Stimulated activated CD8-positive, alpha-beta memory T cell treated with anti-CD3 and anti-CD28 coated beads, Interleukin-7, amount 100 ng/mL, for 24 hours (primary cell): ENCODE measurements at places on chromosomes 4 and X.

GRCh38 chrX:136220540-136220939, 30.7 kb downstream of the MAP7D3 start:
- DNase-seq: no peak

DNA sequence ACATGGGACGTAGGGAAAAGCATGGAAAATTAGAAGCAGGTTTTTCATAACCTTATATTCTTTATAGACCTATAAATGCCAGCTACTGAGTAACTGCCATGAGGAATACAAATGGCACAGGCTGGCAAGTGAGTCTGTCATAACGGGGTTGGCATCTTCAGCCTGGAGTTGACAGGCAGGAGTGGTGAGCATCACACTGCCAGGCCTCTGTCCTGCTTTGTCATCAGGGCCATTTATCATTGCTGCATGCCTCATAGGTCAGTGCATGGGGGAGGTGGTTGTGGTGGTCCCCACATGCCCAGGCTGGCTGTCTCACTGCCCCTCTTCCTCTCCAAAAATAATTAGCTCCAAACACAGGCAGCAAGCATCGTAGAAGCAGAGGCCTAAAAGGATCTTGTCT, 72.5 kb downstream of the LNX1 start:
- no peak for DNase-seq

GRCh38 chr4:37770016-37770415, 56.5 kb upstream of the PGM2 start:
- DNase-seq: no peak

DNA sequence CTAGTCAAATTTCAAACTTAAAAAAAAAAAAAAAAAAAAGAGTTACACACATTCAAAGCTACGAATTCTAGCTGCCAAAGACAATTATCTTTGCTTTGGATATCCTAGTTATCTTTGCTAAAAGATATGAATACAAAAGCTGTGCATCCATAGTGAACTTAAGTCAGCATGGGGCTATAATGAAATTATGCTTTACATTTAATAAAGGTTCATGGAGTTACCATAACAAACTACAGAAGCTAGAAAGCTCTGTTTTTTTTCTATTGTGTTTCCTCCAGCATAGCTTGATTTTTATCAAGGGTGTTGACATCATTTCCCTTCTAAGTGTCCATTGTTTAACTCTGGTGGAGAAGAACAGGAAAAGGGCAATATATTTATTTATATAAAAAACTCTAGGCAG, 234.1 kb downstream of the ANKRD50 start:
- no peak for DNase-seq

DNA sequence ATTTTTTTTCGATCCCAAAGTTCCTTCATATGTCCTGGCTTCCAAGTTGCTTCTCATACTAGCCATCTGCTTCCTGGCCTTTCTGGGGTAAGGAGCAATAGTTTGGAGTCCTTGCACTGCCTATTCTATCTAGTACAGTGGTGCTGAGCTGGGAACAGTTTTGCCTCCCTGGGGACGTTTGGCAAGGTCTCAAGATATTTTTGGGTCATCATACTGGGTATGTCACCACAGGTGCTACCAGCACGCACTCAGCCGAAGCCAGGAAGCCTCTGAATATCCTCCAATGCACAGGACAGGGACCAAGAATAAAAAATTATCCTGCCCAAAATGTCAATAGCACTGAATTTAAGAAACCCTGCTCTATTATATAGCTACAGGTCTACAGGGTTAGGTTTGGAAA, 35.4 kb upstream of the TMSB15B start:
- no peak for DNase-seq

DNA sequence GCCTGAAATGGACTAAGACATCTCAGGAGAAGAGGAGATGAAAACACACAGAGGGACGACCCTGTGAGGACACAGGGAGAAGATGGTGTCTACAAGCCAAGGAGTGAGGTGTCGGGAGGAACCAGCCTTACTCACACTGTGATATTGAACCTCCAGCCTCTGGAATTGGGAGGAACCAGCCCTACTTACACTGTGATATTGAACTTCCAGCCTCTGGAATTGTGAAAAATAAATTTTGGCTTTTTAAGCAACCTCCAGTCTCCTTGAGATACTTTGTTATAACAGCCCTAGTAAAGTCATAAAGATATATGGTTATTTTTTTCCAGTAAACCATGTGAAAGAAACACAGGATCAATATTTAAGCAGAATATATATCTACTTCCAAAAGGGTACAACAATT, 76.5 kb downstream of the DHRSX start:
- DNase-seq: no peak

DNA sequence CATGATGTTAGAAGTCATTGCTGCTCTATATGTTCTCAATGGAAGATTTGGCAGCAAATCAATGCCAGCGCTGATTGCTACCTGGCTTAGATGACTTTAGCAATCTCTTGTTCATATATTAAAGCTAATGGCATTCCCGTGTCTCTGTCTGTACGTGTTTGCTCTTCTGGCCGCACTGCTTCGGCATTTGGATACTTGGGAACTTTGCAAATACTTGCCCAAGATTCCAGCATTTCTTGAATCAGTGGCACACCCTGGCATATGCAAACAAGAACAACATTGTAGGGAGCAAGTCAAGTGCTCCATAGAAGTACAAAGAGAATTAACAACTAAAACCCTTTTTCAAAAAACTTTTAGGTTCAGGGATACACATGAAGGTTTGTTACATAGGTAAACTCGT, 128.9 kb upstream of the TMEM164 start:
- DNase-seq: no peak
